ENCODE measurements at places on chromosomes 2 and 18.

DNA sequence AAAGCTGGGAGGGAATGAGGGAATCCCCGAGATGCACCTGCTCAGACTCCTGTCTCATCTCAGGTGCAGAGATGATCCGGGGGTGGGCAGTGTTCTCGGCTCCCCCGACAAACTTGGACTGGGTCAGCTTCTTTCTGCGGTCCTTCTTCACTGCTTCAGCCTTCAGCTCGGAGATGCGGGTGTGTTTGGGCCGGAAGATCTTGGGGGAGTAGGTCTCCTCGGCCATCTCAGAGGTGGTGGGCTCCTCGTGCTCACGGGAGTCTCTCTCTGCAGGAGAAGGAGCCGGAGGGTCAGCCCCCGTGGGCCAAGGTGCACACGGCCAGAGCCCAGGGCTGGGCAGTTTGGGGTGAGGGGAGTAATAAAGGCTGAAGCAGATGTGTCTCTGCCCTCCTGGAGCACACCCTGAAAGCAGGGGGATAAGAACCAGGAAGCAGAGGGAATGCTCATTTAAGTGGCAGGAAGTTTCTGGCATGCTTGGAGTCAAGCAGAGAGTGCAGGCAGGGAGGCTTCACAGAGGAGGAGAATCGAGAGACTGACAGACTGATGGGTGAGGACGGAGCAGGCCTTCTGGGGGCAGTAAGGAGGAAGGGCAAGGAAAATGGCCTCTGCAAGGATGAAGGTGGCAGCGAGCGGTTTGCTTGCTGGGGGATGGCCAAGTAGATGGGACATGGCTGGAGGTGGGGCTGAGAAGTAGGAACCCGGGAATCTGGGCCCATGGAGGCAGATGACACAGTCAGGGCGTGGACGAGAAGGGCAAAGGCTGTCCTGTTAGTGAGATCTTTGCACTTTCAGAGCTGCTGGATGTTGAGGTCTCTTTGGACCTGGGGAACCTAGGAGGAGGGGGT, 16.3 kb downstream of the IGFBP5 start:
- no peak for DNase-seq

GRCh38 chr2:144500563-144500962, 19.4 kb downstream of the ZEB2 start:
- DNase-seq: no peak

GRCh38 chr18:78868330-78869316, 111.0 kb upstream of the SALL3 start:
- no peak for DNase-seq

DNA sequence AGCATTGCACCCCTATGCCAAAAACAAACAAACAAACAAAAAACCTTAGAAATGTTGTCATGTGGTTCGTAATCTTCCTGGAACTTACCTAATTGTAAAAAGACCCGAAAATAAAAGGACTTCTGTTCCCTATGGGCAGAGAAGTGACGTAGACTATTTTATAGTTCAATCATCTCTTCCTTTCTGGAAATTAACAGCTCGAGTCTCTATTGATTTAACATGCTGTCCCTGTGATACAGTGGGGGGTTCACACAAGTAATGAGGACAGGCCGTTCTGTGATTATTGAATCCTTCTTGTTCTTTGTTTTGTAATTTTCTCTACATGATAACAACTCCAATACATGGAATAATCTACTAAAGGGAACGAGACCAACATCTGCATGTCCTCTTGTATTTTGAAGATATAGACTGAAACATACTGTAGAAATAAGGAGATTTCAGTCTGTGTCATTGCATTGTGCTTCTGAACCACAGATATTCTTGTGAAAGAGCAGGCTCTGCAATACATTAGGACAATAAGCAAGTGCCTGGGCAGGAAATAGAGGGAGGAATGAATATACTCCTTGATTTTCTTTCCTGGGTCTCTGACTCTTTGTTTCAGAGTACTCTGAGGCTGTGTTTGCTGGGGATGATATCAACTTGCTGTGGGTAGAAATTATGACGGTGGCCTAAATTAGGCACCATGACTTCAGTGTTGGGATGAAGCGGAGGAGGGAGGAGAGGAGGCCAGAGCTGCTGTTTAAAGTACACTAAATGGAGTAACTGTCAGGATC, 65.7 kb upstream of the PPM1B start:
- no peak for DNase-seq

DNA sequence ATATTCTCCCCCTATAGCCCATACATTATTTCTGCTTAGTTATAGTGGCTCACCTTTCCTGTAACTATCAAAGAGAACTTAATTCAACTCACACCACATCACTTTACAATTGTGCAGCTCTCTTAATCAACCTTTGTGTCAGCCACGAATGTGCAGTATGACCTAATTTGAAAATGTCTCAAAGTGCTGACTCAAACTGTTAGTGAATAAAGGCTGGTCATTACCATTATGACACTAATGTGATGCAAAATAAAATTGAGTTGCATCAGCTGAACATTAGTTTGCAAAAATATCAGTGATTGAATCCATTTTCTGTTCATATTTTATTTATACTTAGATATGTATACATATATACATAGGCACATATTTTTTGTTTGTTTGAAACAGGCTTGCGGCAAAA, 251.8 kb downstream of the MEIS1 start:
- DNase-seq: no peak

GRCh38 chr2:202704248-202704647, 69.5 kb downstream of the FAM117B start:
- no peak for DNase-seq

DNA sequence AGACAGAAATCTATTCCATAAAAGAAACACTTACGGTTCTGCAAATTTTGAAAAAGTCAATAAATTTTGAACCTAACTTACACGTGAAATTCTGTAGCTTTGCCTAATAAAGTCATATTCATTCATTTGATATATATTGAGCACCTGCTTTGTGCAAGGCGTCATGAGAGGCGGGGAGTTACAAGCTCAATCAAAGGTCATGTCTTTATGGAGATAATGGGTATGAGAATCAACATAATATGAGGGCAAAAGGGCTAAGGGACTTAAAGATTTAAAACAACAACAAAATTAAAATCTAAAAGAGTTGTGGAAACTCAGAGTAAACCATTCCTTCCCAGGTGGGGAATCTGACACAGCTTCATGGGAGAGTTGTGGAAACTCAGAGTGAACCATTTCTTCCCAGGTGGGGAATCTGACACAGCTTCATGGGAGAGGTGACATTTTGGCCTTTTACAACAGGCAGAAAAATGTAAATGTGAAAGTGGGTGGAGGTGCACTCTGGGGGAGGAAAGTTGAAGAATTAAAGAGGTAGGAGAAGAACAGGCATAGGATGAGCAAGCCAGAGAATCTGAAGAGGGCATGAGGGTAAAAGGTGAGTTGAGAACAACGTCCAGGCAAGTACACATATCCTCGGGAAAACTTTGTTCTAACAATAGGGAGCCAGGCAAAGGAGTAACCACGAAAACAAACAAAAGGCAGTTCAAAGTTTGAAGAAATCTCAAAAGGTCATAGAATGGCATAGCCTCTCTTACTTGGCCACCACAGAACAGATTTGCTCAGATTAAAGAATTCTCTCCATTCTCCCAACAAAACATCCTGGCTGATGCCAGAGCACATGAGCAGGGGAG, 49.5 kb upstream of the CD226 start:
- no peak for DNase-seq

DNA sequence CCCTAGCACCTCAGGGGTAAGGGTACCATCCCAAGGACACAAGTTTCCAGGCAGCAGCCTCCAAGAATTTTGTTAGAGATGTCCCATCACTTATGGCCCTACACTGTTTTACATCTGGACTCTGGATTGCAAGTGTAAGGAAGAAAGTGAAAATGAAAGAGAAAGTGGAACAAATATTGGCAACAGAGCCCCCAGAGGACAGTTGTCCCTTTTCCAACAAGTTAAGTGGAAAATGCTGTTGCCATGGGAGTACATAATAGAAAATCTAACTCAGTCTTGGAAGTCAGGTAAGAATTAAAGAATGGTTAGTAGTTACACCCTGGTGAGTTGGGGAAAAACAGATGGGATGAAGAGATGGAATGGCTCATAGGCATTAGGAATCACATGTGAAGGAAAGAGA, 50.6 kb downstream of the TTC21B start:
- no peak for DNase-seq

DNA sequence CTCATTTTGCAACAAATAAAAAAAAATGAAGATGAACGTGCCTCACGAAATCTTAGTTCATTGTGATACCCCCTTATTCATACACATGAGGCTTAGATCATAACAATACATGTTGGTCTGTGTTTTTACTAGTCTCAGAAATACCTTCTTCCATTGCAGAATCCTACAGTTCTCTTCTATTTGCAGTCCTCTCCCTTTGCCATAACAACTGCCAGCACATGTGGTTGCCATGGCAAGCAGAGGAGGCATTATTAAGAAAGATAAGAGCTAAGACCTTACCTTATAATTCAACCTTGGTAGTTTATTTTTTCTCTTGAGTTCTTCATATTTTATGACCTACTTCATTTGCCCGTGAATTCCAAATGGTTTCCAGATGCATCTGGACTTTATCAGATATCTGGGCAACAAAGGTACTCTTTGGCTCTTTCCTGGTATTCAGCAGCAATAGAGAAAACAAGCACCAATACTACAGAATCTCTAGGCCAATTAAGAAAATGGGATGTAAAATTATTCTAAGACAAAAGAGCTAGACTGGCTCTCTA, 524.0 kb downstream of the CMPK2 start:
- no peak for DNase-seq

DNA sequence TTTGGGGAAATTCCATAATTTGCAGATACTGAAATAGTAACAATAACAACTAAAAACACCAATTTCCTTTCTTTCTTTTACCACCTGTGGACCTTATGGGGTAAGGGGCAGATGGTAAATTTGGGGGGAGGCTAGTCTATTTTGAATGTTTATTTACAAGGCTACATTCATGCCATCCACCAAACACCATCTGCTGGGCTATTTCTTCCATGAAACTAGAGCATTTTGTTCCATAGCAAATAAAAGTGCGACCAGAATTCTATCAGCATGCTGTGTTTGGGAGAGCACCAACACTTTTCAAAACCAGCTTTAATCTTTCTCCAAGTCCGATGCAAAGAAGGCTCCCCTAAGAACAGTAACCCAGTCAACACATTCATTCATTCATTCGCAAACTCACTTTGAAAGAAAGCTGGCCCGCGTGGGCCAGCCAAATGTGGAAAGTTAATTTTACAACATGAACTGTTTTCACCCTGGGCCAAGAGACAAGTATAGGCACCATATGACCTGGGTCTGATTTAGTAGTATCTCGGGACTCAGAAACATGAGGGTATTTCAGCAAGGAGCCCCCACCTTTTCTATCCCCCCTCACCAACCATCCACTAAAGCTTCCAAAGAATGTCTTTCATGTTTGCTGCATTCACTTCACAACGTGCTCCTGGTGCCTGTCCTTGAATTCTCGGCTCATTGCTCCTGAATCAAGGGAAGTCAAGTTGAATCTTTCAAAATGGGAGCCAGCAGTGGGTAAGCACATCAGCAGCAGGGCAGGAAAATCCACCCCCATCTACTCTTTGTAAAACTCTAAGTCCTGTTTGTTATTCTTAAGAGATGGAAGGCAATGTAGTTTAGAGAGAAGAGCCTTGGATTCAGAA, 210.6 kb downstream of the C1D start:
- DNase-seq: no peak

- no peak for DNase-seq
Measured at GRCh38 chr18:75227535-75228296, 17.1 kb downstream of the TSHZ1 start.

- DNase-seq: no peak
Measured at GRCh38 chr2:99682275-99683060, 192.7 kb upstream of the REV1 start.

- no peak for DNase-seq
Measured at GRCh38 chr2:160584972-160585494, 91.4 kb upstream of the RBMS1 start.

- no peak for DNase-seq
Measured at GRCh38 chr2:16640867-16641266, 24.8 kb downstream of the CYRIA start.

DNA sequence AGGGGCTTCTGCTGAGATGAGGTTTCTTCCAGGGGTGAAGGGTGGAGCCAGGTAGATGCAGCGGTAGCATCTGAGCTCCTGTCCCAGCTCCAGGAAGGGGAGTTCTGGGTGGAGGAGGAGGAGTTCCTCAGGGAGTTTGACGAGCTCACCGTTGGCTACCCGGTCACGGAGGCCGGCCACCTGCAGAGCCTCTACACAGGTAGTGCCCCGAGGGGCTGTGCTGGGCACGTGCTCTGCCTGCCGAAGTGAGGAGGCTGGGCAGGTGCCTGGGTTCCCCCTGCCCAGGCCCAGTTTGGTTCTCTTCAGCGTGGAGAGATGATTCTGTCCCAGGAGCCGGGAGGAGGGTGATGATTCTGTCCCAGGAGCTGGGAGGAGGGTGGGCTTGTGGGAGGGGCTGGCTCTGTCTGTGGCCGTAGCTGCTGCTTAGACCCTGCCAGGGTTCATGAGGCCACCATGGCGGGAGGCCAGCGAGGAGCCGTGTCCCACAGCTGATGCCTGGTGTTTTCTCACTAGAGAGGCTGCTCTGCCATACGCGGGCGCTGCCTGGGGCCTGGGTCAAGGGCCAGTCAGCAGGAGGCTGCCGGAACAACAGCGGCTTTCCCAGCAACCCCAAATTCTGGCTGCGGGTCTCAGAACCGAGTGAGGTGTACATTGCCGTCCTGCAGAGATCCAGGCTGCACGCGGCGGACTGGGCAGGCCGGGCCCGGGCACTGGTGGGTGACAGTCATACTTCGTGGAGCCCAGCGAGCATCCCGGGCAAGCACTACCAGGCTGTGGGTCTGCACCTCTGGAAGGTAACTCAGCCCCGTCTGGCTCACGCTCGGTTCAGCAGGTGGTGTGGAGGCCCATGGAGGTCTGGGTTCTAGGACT, 8.2 kb downstream of the CAPN10 start:
- DNase-seq: no peak

GRCh38 chr2:16318051-16318450, 347.6 kb downstream of the CYRIA start:
- no peak for DNase-seq

GRCh38 chr2:113977660-113978523, 88.0 kb downstream of the ACTR3 start:
- DNase-seq: no peak

DNA sequence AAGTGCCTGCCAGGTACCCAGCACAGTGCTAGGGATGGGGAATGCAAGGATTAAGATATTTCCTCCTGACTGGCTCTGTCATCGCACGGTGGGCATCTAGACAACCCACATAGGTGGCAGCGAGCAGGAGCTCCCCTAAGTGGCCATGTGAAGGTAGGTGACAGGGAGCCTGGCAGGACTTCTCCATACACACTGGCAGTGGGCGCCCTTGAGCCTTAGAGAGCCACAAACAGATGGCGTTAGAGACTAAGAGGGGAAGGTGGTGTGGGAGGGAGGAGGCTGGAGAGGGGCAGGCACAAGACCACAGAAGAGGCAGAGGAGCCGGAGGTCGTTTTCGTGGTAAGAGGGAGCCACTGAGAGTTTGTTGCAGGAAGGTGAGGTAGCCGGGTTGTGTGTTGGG, 15.2 kb downstream of the PRELID3A start:
- DNase-seq: no peak

DNA sequence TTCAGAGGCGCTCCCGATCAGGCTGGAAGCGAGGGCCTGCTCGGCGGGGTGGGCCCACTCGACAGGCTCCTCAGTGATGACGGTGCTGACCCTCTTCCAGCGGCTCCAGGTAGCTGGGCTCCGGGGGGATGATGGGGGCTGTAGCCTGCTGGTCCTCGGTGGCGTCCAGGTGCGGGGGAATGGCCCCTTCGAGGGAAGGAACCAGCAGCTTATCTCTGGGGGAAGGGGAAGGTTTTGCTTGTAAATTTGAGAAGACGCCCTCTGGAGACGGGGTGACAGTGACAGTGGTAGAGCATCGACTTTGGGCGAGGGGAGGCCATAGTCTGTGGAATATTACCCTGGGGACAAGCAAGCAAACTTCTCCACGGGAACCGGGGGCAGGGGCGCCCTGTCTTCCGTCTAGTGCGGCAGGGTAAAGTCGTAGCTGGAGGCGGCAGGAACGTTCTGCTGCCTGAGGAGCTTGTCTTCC, 891.9 kb upstream of the LRRTM1 start:
- no peak for DNase-seq

Measured in GOT3 (cell line).